Type B pancreatic cell (in vitro differentiated cells): ENCODE measurements at places on chromosomes 6 and 20.

GRCh38 chr6:40171343-40171742, 237.1 kb upstream of the MOCS1 start:
- no peak for DNase-seq

DNA sequence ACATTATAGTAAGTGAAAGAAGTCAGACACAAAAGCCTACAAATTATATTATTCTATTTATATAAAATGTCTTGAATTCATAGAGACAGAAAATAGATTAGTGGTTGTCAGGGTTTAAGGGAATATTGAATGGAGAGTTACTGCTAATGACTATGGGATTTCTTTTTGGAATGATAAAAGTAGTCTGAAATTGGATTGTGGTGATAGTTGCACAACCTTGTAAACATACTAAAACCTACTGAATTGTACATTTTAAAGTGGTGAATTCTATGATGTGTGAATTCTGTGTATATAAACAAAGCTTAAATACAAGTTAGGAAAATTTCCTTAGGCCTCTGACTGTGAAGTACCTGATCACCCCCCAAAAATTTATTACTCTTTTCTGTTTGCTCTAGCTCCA, 343.1 kb downstream of the TFAP2B start:
- DNase-seq = no peak

DNA sequence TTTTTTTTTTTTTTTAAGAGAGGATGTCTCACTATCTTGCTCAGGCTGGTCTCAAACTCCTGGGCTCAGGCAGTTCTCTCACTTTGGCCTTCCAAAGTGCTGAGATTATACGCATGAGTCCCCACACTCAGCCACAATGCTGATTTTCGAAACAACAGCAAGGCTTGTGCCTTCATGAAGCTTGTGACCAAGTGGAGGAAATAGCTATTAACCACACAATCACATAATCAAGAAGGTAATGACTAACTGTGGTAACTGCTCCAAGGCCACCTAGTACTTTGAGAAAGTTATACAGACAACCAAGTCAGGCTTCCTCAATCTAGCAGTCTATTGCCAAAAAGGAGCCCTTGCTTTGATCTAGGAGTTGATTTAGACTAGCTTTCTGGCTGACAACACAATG, 46.3 kb downstream of the SOD2 start:
- DNase-seq = no peak

DNA sequence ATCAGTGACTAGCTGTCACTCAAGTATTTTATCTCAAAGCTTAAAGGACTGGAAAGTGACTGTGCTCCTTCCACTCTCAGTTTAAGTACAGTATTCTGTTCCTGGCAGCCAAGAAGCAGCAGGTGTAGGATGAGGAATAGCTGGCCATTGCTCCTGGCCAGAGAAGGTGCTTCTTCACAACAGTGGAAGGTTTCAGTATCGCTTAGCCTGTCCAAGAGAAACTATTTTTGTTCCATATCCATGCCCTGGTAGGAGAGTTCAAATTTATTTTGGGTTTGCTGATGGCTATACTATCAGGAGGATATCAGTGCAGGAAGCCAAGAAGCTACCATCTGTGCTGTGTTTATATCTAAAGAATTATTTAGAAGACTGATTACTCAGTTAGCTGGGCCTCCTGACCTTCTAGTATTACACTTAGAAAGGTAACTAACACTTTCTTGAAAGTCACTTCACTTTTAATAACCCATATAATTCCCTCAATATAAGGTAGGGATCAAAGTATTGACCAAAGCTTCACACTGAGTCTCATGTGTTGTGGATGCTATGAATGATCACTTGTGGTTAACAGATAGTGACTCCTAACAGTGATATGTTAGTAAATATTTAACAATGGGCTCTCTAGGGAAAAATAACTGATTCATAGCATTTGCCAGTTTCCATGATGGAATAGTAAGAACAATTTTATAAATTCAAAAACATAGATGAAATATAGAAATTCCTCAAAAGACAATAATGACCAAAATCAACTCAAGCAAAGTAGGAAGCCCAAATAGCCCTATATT, 99.9 kb downstream of the AIG1 start:
- DNase-seq = no peak

- no peak for DNase-seq
These were observed 5.1 kb downstream of the RPS21 start for GRCh38 chr20:62392077-62392418.

GRCh38 chr6:157990321-157991066, 8.8 kb downstream of the SYNJ2 start:
- DNase-seq = no peak
